ENCODE measurements at places on chromosomes 16 and 17. TPM values are rescaled to one million over a fixed set of nuclear protein-coding genes. Genes with fewer than 3 reads are reported as not detected.

SDR42E2 gene
- total RNA-seq, result not detected

ARL4D gene
- 123 TPM for total RNA-seq

TERB1 gene
- total RNA-seq, result 0.08 TPM

GPR142 gene
- not detected for total RNA-seq

ZPBP2 gene
- total RNA-seq, result not detected

ADAMTS18 gene
- not detected for total RNA-seq

GINS2 gene
- 10.9 TPM for total RNA-seq

MED1 gene
- total RNA-seq, result 18.7 TPM

LIG3 gene
- total RNA-seq, result 22.8 TPM

HOXB1 gene
- total RNA-seq, result 0.24 TPM

SLX4 gene
- 4.0 TPM for total RNA-seq

UNC13D gene
- total RNA-seq, result 26.0 TPM

PPL gene
- 705 TPM for total RNA-seq

SEZ6 gene
- not detected for total RNA-seq

KRTAP4-5 gene
- not detected for total RNA-seq

HYDIN gene
- total RNA-seq, result 0.20 TPM

QPRT gene
- total RNA-seq, result 0.60 TPM

SEC14L1 gene
- total RNA-seq, result 25.9 TPM

Data from esophagus mucosa (tissue), 1 donor.